Esophagus muscularis mucosa (tissue), 4 donors: ENCODE measurements at places on chromosomes 6 and 20. TPM values are rescaled to one million over a fixed set of nuclear protein-coding genes. Genes with fewer than 3 reads are reported as not detected.

DNA sequence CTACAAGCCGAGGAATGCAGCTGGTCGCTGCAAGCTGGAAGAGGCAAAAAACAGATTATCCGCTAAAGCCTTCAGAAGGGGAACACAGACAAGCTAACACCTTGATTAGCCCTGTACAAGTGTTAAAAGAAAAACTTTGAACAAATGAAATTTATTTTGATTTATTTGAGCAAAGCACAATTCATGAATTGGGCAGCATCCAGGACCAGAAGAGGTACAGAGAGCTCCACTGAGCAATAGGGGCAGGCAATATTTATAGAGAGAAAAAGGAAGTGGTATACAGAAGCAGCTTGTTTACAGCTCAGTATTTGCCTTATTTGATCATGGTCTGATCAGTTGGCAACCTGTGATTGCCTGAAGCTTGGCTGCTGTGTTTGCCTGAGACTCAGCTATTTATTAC, 17.6 kb downstream of the HLA-DOB start:
- no peak for DNase-seq

DNA sequence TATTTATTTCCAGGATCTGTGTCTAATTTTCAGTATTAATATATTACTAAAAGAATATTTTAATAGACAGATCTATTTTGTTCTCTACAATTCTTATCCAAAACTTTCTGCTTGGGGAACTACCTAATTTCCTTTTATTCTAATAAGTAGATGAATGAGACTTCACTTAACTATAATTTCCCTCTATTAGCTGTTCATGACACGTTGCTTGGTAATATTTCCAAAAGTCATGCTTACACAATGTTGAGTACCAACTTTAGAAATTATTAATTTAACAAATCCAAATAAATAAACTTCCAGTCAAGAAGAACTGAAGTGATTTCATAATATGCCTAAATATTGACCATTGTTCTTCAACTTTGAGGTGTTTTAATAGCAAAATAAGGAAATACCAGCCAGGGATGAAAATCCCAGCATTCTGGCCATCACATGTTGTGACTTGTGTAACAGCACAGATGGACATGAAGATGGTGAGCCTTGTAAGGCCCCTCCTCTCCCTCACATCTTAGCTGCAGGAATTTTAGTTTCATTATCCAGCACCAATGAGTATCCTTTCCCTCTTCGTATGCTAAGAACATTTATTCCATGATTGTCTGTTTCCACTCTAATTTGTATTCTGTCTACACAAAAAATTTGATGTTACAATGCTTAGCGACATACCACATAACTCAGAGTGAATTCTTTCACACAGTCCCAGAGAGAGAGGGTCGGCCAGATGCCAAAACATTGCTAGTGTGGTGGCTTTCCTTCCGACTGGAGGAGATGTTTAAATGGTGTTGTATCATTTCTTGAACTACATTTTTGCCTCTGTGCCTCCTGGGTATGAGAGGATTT, 137.5 kb downstream of the FOXA2 start:
- no peak for DNase-seq

DNA sequence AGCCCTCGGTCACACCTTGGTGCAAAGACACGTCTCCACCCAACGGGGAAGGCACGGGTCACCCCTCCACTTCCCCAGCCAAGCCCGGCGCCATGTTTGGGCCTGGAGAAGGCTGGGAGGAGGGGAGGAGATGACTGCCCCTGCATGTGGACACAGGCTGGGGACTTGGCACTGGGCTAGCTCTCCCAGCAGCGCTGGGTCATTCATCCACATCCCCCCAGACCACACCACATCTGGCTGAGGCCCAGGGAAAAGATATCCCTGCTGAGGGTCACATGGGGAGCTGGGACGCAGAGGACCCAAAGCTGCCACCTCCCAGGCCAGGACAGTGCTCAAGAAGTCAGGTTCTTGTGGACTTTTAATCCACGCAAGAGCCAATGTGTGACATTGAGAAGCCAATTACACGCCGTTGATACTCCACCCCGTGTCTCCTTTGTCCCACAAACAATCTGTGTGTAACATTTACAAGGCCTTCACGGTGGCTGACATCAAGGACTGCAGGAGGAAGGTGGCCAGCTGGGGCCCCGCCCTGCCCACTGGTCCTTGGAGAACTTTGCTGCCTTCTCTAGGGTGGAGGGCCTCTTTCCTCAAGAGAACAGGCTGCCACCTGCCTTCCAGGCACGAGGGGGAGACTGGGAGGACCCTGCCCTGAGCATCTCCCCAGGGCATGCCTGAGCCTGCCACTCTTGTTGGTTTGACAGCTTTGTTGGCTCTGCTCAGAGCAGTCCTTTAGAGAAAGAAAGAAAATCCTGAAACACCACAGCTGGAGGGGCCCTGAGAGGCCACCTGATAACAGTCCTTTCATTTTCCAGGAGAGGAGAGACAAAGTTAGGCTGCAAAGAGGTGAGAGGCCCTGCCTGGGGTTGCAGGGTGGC, 5.3 kb upstream of the IP6K3 start:
- no peak for DNase-seq

DNA sequence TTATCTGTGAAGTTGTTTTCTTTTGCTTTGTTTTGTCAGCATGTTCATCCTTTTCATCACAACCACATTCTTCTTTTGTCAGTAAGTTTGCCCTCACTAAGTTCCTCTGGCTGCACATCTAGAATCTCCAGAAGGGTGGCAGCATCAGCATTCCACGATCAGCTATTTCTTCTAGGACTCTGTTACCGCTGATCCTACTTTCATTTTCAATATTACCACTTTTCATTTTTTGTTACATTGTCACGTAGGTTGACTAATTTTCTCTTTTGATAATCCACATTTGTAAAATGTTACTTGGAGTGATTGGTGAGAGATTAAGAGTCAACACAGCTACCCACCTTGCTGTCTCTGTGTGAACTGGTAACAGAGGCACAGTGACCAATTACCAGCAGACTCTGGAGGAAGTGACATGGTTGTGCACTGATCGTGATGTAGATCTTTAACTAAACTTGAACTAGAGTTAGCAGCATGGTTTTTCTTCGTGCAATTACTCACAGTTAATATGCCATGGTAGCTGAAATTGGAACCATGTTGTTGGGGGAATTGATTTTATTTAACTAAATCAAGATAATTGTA, 307.9 kb upstream of the SLC35B3 start:
- no peak for DNase-seq

DNA sequence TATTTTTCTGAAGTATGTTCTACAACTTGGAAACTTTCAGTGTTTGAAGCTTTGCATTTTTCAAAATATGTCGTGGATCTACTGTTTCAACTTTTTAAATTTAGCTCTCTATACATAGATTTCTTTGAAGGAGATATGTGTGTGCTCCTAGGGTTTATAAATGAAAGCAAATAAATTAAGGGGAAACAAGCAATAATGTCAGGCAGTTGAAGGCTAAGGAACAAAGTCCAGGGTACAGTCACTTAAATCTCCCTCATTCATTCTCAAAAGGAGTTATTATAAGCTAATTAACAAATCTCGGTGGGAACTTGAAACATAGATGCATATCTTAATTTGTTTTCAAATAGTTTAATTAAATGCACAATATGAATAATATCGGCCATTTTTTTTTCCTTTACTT, 79.4 kb downstream of the SAMD5 start:
- no peak for DNase-seq

GRCh38 chr20:57212534-57213276, 53.7 kb downstream of the BMP7 start:
- DNase-seq: peak; percentile 93

DNA sequence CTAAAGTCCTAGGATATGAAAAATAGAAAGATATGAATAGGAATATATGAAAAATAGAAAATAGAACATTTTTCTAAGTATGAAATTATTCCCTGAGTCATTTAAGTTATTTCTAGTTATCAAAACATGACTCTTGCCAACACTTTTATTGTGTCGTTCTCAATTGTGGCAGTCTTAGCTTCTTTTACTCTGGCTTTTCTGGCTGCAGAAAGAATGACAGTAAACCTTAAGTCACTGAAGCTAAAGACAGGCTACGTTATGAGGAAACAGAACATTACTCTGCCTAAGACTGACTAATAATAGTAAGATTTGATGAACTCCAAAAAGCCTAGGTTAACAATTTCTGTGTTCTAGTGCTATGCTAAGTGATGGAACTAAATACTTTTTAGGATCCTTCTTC, 74.6 kb downstream of the AIG1 start:
- no peak for DNase-seq

GRCh38 chr6:54598787-54599313, 247.7 kb upstream of the FAM83B start:
- DNase-seq: no peak

DNA sequence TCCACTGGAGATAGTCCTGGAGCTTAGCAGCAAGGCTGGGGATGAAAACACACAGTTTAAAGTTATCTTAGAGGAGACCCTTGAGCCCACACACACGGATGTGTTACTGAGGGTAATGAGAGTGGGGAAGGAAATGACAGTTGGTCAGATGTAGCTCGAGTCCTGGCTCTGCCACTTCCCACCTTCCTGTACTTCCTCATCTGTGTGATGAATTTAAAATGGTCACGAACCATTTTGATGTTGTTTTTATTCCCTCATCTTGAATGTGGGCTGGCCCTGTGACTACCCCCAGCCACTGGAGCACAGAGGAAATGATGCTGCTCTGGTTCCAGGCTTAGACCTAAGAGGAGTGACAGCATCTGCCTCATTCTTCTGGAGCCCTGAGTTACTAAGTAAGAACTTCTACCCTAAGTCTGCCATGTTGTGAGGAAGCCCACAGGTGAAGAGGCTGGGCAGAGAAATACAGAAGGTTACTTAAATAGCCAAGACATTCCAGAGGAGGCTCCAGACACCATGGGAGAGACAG, 141.2 kb downstream of the NRN1 start:
- no peak for DNase-seq

DNA sequence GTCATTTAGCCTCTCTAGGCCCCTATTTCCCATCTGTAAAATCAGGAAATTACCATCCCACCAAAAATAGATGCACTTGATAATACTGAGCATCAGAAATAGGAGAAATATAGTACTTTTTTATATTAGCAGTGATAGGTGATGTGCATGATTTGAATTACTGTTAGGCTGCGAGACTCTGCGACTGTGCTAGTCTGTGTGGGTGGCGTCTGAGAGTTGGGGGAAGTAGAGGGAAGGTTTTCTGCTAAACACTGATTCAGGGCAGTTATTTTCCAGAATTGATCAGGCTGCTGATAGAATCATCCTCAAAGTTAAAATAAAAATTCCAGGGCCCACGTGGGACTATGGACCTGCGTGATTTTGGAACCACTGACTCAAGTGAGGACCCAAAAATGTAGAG, 60.4 kb upstream of the ARMH2 start:
- DNase-seq: no peak

- DNase-seq: no peak
Observed at GRCh38 chr6:7258231-7258763, 54.7 kb downstream of the SSR1 start.

GRCh38 chr20:42391807-42392206, 773.6 kb upstream of the CHD6 start:
- peak; percentile 47 for DNase-seq

CRISP2 gene
- total RNA-seq: not detected

PM20D2 gene
- total RNA-seq: 24.0 TPM

TXLNB gene
- total RNA-seq: 5.7 TPM

ALDH8A1 gene
- 2.6 TPM for total RNA-seq
